ENCODE measurements at places on chromosomes 1 and 21.
A peak's percentile ranks its signal among the peaks of the same experiment; 100 is the strongest.

DNA sequence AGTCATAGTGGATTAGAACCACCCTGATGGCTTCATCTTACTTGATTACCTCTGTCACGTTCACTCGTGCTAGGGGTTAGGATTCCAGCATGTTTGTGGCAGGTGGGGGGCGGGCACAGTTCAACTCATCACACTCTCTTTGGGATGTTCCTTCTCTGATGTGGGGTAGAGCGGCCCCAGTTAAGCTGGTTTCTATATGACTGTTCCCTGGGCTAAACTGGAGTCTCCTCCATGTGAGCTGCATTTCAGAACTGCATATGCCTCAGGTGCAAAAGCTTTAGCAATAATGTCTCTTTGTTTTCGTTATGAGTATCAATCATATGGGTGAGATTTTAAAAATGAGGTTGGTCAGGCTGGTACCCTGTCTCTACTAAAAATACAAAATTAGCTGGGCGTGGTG is 393.2 kb downstream of the RPS6KC1 start:
- DNase-seq: no peak

- peak; percentile 99 for DNase-seq
Observed at GRCh38 chr1:33472269-33472980, at the start of gene ZSCAN20. ZSCAN20 (plus strand) TSS chr1:33472645; CDS start chr1:33479289, 6,644 bp downstream.

DNA sequence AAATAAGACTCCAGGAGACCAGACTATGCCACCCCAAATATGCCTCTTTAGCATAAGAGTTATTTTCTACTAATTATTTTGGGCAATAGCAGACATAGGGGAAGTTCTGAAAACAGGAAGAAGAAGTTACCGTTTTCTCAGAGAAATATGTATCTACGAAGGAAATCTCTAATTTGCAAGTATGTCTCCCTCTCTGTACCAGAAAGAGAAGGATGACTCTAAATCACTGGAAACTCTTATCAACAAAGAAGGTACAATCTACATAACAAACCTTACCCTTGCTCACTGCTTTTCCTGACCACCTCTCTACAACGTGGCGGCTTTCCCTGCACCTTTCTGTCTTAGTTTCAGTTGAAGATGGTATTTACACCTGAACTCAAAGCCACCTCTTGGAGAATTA is 49.0 kb downstream of the OMA1 start:
- no peak for DNase-seq

DNA sequence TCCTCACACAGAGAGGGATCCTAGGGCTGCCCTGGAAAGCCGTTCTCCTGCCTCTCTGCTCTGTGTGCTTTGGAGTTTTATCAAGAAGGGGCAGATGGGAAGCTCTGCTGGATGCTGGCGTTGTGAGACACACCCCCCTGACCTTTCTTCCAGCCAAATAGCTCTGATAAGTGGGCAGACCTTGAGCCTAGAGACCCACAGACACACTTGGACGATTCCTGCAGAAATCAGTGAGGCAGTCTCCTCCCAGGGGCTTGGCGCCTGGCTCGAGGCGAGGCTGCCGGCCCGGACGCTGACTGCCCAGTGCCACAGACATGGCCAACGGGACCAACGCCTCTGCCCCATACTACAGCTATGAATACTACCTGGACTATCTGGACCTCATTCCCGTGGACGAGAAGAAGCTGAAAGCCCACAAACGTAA is at the start of gene MRAP:
MRAP (plus strand) TSS at position 198 of the 424 bp plus-strand sequence; CDS start at position 315, 117 bp downstream.
- no peak for DNase-seq

- DNase-seq: no peak
Observed at GRCh38 chr1:62448221-62448933, 11.5 kb downstream of the USP1 start.

DNA sequence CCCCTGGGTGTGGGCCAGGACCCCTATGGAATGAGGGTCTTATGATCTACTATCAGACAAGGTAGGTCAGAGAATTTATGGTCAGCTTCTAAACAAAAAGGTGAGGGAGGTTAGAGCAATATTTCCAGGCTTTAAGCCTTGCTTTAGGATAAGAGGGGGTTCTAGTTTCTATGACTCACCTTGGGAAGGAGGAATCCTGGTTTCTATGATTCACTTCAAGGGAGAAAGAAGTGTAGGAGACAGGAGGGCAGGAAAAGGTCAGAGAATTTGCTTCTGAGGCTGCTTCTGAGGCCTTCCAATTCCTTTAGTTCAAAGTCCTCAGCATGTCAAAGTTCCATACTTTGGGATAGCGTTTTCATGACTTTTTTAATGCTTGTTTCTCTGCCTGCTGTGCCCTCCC is 35.2 kb downstream of the RGL1 start:
- DNase-seq: peak; percentile 66

DNA sequence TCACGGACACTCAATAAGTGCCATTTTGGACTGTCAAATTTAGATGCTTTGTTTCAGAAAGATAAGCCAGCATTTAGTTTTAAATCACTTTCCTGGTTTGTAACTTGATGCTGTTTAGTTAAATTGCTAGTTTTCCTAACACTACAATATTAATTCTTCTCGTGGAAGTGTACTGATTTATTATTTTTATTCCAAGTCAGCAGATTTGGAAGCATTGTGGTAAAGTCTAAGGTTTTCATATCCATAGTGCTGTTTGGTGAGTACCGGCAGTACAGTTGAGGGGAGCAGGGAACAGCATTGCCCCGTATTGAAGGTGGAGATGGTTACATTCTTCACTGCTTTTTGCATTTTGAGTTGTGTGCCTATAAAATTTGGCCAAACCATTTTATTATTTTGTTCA is 36.3 kb downstream of the S100B start:
- no peak for DNase-seq

GRCh38 chr1:111967067-111967690 is 22.3 kb downstream of the KCND3 start:
- DNase-seq: no peak

- peak; percentile 66 for DNase-seq
Observed at GRCh38 chr1:181479137-181479745, 4.1 kb upstream of the CACNA1E start.

- DNase-seq: no peak
Observed at GRCh38 chr1:211929683-211930082, 99.1 kb upstream of the LPGAT1 start.

- no peak for DNase-seq
Observed at GRCh38 chr1:91791103-91791502, 94.8 kb downstream of the TGFBR3 start.

DNA sequence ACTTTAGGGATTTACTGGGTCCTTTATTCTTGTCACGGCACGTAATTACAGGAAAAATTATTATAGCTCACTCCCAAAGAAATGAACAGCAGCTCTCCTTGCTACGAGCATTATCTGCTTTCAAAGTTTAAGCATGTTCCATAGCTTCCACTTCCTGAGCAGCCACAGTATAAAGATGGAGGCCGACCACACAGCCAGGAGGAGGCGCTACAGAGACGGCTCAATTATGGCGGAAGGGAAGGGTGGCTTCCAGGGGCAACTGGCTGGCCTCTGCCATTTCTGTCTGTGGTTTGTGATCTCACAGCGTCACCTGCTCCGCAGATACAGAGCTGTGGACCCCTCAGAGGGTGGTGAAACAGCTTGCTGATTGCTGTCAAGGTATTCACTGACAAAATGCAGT is 212.3 kb upstream of the GREM2 start:
- DNase-seq: no peak

DNA sequence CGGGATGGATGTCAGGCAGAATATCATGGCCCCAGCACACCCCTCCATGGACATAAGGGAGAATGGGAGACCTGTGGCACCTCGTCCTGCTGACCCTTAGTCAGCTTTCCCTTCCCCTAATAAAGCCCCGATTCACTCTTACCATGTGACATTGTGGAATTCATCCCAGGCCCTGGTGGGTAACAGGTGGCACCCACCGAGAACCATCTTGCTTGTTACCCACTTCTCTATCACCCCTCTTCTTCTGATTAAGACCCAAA is 32.9 kb downstream of the CSMD2 start:
- DNase-seq: no peak

- no peak for DNase-seq
Observed at GRCh38 chr1:109803901-109804331, 40.2 kb upstream of the EPS8L3 start.

DNA sequence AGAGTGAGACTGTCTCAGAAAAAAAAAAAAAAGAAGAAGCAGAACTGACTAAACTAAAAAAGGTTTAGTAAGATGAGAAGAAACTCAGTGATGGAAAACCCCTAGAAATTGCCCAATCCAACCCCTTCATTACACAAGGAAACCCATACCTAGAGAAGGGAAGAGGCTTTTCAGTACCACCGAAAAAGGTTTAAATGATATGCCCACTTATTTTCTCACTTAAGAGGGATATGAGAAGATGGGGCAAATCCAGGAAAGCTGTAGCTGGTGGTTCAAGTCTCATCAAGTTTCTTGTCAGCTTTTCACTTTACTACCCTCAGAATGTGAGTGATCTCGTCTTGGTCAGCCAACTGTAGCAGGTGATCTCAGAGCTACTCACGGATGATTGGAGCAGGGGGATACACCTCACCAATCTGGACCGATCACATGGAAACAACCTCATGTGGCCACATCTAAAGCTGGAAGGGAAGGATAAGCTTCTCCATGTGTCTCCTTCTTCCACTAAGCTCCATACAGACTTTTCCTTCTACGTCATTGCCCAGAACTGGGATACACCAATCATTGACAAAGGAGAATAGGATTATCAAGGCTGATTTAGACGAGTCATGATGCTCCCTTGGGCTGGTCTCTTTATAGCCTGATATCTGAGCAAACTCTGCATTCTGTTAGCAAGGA is 126.7 kb upstream of the POU3F1 start:
- DNase-seq: no peak

- no peak for DNase-seq
Observed at GRCh38 chr1:87592156-87592555, 263.5 kb downstream of the LMO4 start.

DNA sequence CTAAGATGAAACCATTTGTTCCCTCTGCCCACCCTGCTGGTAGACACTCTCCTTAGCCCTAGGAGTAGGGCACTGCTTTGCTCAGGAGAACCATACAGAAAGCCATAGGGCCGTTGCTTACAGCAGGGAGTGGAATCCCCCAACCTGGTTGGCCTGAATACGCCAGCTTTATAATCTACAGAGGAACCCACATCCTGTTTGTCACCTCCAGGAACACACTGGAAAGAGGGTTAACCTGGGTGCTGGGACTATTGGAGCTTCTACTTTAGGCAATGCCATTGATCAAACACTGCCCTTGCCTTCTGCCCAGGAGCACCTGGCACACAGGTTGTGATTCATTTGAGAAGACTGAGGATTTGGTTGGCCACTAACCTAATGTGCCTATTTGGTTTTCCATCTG is 124.8 kb downstream of the TNR start:
- DNase-seq: no peak

GRCh38 chr1:42970143-42970542 is 11.5 kb upstream of the SLC2A1 start:
- no peak for DNase-seq

DNA sequence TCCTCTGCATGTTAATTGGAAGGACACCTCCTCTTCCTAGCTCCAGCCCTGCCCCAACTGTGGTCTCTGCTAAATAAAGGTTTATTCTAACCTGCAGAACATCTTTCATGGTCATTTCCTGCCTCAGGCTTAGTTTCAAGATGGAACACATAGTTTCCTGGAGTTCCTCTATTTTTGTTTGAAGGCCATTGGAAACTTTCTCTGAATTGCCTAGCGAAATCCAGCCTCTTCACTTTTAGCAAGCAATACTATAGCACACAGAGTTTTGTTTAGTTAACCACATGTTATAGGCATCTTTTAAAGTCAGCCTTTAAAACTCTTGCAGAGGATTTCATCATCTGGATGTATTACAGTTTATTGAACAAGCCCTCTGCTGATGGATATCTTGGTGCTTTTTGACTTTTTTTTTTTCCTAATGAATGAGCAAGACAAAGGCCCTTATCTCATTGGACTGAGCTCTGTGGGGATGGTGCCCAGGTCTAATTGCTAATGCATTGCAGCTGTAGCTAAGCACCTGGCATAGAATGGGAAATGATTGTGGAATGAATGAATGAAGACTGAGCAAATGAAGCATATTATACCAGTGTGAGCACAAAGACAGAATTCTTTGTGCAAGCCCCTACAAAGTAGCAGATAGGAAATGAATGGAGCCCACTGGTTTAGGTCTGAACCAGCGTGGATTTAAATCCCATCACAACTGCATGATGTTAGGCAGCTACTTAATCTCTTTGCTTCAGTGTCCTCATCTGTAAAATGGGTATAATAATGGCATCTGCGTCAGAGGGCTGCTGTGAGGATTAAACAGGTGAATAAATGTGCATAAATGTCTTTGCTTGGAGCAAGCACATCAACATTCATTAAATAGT is 641 bp upstream of the CFAP107 start:
- DNase-seq: peak; percentile 62

- DNase-seq: no peak
Observed at GRCh38 chr1:201125019-201125418, 2.0 kb downstream of the ASCL5 start.

GRCh38 chr1:110602466-110602865 is 3.7 kb downstream of the KCNA2 start:
- DNase-seq: no peak

GRCh38 chr1:92951141-92951582 is 10.1 kb downstream of the DIPK1A start:
- DNase-seq: peak; percentile 75
